ENCODE measurements at places on chromosomes 1 and 21. TPM values are rescaled to one million over a fixed set of nuclear protein-coding genes. Genes with fewer than 3 reads are reported as not detected.

DNA sequence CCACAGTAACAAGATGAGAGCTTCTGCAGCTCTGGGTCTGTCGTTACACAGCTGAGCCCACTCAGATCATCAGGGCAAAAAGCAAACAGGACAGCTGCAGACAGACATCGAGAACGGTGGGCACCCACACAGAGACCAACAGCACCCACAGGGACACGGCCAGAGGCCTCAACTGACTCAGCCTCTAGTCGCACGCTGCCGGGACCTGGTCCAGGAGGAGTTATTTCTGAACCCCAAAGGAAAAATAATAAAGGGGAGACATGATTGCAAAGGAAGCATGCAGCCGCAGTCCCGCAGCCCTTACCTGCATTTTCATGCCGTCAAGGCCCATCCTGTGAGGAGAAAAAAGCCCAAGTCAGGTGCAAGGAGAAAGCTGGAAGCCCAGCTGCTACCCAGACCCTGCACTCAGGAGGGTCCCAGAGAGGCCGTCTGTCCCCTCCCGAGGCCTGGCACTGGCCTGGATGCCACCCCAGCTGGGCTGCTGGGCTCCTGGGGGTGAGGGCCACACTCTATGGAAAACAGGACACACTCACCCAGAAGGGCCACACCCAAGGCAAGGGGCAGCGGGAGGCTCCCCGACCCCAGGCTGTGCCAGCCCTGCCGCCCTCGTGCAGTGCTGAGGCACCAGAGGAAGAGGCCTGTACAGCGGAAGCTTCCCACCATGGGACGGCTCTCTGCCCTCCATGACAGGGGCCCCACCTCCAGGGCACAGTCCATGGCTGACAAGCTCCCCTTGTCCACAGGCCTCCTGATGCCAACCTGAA, 15.7 kb downstream of the LSS start:
- no peak for DNase-seq

GRCh38 chr1:169999331-169999741, 75.2 kb downstream of the KIFAP3 start:
- DNase-seq = no peak

DNA sequence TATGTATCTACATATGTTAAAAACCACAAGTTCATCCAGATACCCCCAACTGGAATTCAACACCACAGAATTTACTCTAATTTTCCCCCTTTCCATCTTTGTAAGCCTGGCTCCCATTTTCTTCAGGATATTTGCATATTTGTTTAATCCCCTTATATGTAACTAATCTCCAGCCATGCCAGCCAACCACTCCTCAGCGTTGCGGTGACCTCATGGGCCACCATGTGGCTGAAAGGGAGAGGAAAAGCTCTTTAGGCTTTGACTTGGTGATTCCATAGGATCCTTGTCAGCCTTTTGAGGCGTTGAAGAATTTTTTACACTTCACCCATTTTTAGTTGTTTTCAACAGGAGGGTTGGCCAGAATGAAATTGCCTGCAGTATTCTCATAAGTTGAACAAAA, 10.0 kb downstream of the CLDN19 start:
- DNase-seq = no peak

DNA sequence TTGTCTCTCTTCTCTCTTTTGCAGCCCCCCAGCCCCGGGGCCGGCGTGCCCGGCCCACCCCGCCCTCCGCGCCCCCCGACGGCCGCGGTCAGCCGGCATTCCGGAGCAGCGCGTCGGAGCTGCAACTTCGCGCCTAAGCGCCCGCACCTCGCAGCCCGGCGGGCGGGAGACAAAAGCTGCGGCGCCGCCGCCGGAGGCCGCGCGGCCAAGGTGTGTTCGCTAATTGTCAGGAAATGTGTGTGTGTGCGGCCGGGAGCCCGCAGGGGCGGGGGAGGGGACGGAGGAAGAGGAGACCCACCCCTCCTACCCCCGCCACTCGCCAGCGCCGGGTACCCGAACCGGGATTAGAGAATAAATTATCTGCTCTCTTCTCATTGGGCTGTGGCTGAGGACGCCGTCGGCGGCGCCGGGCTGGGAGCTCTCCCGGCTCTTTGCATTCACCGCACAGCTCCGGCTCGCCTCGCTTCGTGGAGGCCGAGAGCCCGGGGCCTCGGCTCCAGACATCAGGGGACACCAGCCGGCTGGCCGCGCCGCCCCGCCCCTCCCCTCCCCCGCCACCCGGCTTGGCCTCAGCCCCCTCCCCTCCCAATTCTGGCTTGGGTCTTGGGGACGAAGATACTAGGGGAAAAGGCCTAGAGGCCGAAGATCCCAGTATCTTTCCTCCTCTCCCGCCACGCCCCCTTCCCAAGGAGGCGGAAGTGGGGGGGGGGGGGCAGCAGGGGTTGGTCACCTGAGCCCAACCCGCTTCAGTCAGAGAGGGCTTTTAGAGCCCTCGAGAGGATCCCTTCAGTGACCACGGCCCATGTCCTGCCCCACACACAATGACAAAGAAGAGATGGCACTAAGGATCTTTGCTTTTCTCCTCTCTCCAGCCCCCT, 1.3 kb upstream of the BLACAT1 start:
- no peak for DNase-seq

DNA sequence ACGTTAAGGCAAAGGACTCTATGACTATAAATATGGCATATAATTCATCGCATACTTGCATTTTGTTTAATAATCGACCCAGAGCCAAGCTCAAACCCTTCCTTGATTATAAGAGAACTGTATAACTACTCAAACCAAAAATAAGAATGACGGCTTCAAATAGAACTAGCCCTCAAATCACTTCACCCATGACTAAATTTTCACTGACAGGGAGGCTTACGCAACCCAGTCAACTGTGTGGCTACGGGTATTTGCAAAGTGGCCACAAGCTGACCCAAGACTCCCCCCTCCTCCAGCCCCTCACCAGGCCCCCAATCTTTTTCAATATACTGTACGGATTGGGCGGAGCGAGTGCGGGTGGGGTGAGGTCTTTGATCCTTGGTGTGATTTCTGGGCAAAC, 268.3 kb downstream of the ASTN1 start:
- DNase-seq = no peak

Gene CFAP141
- not detected for total RNA-seq

DNA sequence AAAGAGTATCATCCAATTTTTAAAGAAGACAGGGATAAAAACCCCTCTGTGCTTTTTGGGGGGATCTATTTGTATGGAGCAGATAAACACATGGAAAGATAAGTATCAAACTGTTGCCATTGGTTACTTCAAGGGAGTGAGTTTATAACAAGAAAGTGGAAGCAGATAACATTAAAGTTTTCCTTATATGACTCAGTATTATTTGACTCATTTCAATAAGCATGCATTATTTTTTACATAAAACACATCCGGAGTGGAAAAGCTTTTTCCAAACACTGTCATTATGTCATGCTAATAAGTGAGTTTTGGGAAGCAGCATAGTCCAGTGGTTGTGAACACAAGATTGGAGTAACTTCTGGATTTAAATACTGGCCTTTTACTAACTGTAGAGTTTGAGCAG, 452.2 kb downstream of the LTN1 start:
- DNase-seq = no peak

DNA sequence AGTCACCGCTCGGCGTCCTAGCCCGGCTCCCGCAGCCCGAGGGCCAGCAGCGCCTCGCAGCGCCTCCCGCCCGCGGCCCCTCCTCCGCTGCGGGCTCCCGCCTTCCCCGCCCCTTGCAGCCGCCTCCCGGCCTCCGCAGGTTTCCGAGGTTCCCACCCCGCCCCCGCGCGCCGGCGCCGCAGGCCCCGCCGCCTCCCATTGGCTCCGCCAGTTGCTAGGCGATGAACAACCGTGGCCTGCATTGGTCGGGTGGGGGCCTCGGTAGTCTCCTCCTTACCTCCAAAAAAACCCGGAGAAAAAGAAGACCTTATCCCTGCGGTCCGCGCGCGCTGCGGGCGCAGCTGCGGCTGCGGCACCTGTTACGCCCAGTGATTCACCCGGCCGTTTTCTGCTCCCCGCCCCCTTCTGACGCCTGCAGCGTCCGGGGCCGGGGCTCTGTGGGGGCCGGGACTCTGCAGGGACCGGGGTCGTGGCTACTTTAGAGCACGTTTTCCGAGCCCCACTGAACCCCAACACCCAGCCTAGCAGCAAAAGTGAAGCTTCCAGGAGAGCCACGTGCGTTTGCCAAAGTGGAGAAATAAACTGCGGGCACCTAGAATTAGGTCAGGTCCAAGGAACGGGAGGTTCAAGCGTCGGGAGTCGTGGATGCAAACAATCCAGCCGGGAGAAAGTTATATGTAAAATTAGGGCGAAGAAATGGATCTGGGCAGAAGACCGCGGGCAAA, at the start of gene SSX2IP:
Gene SSX2IP (minus strand): TSS at position 65 of the 725 bp plus-strand sequence. CDS start 19,242 bp downstream, outside the sequence.
- DNase-seq = peak; percentile 65

DNA sequence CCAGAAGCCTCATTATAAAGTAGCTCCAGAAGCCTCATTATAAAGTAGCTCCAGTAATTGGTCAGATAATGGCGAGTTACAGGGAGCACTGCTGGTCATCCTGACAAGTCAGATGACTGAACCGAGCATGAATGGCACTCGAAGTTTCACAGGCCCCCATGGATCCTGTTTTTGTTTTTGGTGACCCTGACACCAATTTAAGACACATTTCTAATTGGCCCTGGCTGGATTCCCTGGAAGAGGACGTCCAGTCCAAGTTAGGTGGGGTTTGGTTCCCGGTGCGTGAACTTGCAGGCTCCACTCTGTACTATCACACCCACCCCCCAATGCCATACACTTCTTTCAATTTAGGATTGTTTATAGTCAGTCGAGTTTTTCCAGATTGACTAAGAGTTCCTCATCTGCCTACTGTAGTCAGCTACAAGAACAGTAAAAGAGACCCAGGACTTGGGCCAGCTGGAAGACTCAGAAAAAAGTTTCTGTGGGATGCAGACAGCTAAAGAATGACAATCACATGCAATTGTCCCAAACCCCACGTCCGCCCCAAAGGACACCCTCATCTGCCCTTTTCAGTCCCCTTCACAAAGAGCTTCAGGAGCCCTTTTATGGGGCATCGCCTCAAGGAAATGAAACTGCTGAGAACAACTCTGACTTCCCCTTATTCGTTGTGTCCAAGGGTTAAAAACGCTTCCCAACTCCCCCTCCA, 2.7 kb downstream of the DHRS3 start:
- no peak for DNase-seq

DNA sequence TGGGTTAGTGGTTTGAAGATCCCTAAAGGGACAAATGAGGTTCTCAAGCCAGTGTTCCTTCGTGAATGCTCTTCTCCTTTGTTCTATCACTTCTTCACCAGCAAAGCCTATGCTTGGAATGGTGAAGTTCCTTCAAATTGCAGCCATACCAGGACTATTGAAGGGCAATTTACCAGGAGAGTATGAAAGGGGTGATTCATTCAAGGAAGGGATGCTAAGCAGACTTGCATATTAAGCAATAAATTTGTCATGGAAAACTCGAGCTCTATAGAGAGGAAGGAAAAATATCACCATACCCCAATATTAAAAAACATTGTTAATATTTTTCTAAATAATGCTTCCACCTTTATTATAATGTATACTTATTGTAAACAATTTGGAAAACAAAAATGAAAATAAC, 9.3 kb upstream of the TSNAX start:
- no peak for DNase-seq

DNA sequence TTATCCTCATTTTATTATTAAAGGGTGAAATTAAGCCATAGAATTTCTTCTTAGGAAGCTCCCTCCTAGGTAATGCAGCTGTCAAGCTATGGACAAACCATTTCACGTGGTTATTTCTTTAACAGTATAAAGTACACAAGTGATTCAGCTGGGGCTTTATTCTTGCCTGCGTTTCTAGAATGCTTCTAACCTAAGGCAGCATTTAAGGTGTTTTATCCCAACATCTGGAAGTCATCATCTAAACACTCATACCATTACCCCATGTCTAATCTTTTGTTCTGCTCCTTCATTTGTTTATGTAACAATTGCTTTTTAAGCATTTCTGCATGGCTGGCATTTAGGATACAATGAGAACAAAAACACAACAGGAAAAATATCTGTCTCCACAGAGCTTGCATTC, 829.2 kb upstream of the ADAMTS5 start:
- DNase-seq = no peak

Gene CRYBG2
- total RNA-seq = not detected

- DNase-seq = no peak
Measured at GRCh38 chr1:169623132-169623926, 6.6 kb downstream of the SELP start.

GRCh38 chr1:32219022-32219421, 3.1 kb downstream of the TMEM234 start:
- no peak for DNase-seq

DNA sequence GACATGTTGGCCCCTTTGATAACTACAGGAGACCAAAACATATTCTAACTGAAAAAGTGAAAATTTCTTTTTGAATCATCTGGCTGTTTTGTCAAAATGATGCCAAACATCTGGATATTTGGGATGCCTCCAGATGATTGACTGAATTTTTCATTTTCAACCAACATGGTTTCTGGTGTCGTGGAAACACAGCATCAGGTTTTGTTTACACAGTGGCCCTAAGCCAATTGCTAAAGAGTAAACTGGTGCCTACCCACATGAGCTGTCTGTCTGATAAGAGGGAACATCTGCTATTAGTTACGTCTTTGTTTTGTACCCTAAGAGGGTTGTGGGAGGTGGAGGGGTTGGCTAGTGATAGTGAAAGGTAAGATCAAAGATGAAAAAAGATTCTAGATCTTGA, 204.8 kb downstream of the KCNK2 start:
- no peak for DNase-seq

DNA sequence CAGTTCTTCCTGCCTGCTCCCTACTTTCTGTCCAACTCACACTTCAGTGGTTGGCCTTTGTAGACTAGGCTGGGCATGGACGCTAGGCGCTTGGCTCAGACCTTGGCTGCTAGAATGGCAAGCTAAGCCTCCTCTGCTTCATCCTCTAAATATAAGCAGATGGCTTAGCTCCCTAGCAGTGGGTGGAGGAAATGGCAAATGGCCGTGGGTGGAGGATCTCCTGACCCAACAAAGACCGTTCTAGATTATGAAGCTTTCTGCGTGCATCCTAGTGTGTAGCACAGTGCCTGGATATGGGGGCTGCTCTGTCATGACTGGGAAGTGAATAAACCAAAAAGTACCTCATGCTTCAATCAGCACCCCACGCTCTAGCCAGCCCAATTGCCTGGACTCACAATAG, 10.4 kb upstream of the ETV3L start:
- DNase-seq = no peak

DNA sequence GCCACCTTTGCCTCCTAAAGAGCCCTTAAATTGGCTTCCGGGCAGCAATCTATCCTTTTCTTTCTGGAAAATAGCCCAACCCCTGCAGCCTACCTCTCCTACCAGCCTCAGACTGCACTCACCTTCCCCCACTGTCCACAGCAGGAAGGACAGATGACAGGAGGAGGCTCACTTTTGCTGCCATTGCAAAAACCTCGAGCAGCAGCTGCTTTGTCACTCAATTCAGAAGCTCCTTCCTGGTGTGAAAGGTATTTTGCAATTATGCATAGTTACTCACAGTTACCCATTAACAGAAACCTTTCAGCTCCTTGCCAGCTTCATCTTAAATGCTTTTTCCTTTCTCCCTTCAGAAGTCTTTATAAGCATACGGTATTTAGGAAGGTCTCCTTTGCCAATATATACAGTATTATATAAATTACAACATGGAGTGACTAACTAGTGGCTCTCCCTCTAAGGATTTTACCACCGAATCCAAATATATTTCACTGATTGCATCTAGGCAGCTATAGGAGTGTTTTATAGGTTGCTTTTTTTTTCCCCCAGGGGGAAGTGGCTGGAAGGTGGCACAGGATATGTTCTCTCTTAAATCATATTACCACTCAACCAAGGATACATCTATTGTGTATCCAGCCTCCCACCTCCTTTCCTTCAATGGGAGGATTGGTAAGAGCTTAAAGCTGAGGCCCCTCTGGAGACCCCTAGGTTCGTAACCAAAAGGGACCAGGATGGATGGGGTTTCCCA, 142.1 kb upstream of the IPO9 start:
- no peak for DNase-seq

- no peak for DNase-seq
Measured at GRCh38 chr1:119637710-119638109, 10.4 kb downstream of the ZNF697 start.

Measured in GM12878 (cell line).